ELR (cell line): ENCODE measurements at places on chromosomes 5 and 9.
A peak's percentile ranks its signal among the peaks of the same experiment; 100 is the strongest.

DNA sequence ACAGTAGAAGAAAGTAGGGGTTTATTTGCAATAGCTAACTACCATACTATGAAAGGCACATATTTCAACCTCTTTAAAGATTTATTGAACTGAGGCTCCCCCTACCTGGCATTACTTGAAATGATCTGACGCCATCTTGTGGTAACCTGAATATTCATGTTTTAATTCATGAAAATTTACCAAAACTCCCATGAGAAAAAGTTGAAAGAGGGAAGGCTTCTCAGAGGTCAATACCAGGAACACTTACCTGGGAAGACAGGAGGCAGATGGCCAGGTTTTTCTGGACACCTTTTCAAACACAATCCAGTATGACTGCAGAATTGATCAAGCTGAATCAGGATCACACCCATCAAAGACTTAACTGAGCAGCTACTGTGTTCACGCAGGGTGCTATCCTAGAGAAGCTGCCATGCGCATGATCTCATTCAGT, 9.4 kb downstream of the PRELID2 start:
- DNase-seq, result peak; percentile 81

DNA sequence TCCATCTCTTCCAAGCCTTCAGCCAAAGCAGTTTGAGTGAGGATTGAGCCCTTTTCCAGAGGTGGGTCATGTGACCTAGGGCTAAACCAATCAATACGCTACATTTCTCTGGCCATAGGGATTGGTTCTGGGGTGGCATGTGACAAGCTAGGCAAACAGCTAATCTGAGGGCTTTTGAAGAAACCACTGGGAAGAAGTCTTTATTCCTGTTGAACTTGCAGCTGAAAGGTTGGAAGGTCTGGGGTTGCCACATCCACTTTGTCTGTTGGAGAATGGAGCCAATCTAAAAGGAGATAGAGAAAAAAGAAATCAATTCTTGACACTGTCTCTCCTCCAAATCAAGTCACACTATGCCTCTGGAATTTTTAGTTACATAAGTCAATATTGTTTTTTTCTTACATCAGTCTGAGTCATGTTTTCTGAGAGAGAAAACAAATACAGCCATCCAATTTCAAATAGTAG, 637.8 kb upstream of the WWC1 start:
- DNase-seq, result peak; percentile 43

DNA sequence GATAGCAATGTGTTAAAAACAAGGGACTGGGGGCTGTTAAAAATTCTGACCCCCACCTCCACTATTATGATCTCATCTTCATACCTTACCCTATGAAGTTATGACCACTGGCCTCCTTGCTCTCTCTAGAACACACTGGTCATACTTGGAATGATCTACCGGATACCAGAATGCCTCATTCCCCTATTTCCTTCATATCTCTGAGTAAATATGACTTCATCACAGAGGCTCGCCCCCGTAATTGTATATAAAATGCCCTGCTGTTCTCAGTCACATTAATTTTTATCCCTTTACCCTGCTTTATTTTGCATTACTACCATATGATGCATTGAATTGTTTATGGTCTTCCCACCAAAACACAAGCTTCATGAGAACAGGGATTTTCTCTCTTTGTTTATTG, 29.2 kb downstream of the IZUMO3 start:
- no peak for DNase-seq

DNA sequence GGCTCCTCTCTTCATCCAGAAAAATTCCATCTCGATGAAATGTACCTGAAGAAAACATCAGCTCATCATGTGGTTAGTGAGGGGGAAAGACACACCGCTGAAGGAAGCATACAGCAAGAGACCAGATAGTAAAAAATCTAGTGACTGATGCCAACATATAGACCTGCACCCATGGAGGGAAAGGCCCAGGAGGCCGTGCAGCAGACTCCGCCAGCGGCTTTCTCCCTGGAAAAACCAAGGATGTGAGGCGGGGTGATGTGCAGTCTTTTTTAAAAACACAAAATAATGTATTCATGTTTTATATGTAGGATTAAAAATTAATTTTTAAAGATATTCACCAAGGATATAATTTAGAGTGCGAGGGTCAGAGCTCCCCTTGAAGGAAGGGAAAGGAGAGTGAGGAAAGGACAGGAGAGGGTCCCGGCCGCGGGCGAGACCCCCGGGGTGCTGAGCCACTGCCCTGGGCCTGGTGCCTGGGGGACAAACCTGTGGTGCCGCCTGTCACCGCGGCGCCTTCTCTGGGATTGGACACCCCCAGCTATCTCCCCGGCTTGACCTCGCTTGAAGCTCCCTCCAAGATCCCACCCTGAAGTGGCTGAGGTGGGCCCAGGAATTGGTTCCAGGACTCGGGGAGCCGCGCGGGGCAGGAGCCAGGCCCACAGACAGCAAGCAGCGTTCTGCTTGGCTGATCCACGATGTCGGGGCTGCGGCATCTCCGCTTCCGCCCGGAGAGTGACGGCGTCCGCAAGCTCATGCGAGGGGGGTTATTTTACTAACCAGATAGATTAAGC, 12.1 kb upstream of the UNC5A start:
- no peak for DNase-seq
